ENCODE measurements at places on chromosomes 7 and 10.
A peak's percentile ranks its signal among the peaks of the same experiment; 100 is the strongest.

DNA sequence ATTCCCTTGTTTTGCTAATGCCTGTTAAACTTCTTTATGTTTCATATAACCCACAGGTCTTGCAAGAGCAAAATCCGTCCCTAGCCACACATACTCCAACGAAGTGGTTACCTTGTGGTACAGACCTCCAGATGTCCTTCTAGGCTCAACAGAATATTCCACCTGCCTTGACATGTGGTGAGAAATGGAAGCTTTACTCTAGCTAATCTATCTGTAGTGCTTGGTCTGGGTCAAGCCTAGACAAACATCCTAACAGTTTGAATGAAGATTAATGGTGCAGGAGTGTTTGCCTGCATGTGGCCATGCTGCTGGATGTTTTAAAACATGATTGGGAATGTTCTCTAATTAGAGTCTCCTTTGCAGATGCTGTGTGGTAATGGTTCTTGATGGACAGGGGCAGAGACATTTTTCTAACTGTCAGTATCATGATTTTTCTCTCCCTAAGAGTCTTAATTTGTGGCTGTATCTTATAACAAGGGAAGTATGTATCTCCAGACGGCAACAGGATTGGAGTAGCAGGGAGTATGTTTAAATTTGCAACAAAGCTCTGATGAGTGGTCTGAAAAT lies 308.5 kb upstream of the FZD1 start:
- DNase-seq: peak; percentile 86

- no peak for DNase-seq
These were observed 87.4 kb upstream of the RSU1 start for GRCh38 chr10:16904639-16905061.

DNA sequence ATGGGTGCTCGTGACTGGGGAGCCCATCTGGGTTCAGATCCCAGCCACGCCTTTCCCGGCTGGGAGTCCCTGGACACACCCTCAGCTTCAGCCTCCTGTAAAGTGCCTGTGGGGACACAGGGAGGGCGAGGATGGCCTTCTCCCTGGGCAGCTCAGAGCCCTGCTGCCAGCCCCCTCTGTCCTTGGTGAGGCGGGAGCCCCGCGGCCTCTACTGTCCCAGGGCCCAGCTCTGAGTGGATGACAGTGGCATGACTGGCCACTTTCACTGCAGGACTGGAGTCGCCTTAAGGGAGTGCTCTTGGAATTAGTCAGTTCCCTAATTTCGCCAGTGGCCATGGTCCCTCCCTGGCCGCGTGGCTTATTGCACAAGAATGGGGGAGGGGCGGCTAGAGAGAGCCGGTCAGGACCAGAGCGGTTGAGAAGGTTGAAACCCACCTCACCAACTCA lies 4.6 kb downstream of the BRI3 start:
- no peak for DNase-seq

DNA sequence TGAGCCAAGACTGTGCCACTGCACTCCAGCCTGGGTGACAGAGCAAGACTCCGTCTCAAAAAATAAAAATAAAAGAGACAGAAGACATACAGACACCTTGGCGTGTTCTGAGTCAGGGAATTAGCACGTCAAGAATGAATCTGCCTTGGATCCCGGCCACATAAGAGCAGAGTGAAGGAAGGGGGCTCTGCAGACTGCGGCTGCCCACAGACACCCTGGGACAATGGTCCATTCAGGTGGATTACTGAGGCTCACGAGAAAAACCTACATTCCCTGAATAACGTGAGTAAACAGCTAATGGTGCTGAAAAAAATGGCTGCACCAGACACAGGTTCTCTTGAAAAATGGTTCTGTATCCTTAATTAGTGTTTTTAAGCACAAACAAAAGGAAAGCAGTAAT lies 100.1 kb upstream of the FGFR2 start:
- no peak for DNase-seq

GRCh38 chr10:69860271-69860670 lies 58.6 kb downstream of the COL13A1 start:
- DNase-seq: no peak

All from NCI-H2081 (cell line).